Caki2 (cell line): ENCODE measurements at places on chromosomes 7 and 10.

GRCh38 chr10:44334621-44335184 lies 50.2 kb downstream of the CXCL12 start:
- peak; percentile 49 for DNase-seq

DNA sequence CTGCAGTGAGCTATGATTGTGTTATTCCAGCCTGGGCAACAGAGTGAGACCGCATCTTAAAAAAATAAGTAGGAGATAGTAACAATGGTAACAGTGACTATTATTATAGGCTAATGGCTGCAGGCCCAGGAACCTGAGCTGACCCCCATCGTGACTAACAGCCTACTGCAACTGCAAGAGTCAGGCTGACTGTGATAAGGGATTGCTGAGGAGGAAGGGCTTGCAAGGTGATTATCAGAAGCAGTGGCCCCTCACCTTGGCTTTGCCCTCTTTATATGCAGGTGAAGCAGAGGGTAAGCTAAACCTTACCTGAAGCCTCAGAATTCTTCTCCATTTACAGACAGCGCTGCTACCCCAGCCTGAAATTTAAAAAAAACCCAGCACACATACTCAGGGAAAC lies 83.9 kb upstream of the SDK1 start:
- DNase-seq = peak; percentile 66

DNA sequence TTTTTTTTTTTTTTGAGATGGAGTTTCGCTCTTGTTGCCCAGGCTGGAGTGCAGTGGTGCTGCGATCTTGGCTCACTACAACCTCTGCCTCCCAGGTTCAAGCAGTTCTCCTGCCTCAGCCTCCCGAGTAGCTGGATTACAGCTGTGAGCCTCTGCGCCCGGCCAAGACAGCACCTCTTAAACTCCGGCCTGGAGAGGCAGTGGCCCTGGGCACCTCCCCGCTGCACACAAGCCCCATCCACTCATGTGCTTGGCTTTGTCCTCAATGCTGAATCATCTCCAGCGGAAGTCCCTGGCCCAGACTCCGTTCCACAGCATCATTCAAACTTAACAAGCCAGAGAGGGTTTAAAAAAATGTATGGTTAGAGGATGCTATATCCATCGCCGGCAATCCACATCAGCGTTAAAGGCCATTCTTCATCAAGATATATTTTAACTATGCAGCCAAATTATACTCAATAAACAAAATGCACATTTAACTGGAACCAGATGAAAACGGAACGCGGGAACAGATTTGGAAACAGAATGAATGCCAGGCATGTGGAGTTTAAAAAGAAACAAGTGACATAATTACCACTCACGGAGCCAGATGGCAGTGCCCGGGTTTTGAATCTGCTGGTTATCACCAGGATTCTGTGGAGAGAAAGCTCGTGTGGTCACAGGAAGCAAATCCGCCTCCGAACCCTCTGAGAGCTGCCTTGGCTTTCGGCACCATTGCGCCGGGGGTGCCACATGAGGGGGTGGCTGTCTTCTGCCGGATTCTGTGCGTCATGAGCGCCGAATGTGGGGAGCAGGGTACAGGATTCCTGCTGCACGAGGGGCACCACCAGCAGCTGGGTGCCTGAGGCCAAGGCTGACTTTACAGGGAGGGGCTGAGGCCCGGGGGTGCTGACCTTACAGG lies 45.6 kb upstream of the CFAP46 start:
- DNase-seq = peak; percentile 32

- no peak for DNase-seq
Measured at GRCh38 chr10:91022924-91023699, 102.2 kb upstream of the ANKRD1 start.

DNA sequence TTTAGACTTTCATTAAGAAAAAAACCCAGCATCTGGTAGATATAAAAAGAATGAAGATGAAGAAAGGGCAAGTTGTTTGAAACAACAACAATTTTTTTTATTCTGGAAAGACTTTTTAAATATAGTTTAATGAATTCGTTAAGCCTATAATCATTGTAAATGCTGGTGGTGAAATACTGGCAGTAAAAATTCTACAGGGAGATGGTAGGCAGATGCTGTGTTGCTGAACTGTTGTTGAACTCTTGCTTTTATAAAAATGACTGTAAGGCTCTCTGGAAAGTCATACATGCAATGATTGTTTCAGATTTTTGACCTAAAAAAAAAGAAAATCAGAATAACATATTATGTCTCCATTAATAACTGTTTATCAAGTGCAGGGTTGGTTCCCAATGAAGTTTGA lies 39.0 kb downstream of the SCIN start:
- no peak for DNase-seq

DNA sequence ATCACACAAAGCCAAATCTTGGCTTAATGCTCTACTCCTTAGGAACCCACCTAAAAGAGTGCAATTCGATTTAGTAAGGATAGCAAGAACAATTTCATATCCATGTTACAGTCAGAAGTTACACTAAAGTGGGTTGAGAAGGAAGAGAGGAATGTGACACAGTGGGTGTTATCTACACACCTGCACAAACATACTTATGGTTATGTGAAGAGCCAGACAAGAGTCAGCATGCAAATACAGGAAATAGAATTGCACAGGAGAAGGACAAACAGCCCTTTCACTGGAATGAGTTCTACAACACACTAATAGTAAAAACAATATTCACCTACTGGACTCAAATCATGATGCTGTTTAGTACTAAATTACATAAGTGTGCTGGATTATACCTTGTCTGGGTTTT lies 262.8 kb downstream of the DGKB start:
- DNase-seq = no peak

DNA sequence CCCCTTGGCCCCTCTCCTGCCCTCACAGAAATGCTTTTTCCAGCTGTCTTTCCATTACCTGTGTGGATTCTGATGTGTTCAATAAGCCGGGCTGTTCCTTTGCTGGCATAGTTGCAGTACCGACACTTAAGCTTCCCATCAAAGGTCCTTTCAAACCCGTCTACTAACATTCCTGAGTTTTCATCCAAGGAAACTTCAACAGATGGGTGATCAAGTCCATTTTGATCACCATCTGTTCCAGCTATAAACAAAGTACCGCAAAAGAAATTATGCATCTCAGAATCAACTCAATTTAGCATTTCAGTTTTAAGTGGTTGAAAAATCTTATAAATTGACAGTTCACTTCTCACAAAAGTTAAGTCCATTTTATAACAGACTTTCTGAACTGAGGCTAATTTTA lies 12.7 kb downstream of the IKZF5 start:
- no peak for DNase-seq

DNA sequence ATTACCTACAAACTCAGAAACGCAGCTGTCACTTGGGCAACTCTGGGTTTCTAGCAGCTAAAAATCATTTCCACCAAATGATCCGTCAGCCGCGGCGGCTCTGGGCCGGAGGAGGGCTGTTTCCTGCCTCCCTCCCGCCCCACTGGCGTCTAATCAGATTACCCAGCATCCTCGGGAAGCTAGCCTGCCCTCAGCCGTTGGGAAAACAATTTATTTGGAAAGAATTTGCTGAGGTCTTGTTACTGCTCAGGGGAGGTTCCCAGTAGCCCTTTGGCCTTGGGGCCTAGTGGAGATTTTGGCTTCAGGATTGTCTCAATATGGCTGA lies 65.0 kb upstream of the ADGRA1 start:
- DNase-seq = no peak

DNA sequence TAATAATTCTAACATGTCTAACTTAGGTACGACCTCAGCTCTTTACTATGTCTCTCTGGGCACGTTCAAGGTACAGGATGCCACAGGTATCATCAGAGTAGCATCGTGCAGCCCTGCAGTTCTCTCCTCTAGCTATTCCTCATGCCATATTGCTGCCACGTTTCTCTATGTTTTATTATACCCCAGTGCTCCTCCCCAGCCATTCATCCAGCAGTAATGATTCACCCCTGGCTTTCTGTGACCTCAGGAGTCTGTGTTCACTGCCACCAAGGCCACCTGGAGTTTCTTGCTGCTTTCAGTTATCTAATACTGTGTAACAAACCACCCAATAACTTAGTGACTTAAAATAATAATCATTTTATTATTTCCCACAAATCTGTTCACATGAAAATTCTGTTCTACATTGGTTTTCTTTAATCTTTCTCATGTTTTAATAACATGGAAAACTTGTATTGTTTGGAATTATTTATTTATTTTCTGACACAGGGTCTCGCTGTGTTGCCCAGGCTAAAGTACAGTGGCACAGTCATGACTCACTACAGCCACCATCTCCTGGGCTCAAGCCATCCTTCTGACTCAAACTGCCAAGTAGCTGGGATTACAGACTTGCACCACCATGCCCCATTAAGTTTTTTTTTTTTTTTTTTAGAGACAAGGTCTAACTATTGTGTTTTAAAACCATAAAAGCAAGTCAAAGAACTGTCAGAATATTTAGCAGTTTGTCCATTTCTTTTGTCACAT lies 21.8 kb downstream of the REEP3 start:
- peak; percentile 30 for DNase-seq

DNA sequence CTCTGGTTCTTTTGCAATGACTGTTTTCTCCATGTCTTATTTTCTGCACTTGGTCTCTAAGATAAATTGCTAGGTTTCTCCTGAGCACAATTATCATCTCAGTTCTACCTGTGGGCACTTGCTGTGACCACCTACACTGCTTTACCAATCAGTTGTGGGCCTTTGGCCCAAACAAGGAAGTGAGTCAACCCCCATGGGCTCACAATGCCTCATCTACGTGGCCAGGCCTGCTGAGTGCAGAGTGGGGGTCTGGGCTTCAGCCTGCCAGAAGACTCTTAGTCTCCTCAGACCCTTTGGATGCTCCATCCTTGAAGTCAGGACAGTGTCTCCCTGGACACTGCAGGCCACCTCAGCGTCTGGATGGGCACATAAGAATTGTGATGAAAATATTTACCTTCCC lies 20.3 kb downstream of the SCART1 start:
- DNase-seq = no peak

DNA sequence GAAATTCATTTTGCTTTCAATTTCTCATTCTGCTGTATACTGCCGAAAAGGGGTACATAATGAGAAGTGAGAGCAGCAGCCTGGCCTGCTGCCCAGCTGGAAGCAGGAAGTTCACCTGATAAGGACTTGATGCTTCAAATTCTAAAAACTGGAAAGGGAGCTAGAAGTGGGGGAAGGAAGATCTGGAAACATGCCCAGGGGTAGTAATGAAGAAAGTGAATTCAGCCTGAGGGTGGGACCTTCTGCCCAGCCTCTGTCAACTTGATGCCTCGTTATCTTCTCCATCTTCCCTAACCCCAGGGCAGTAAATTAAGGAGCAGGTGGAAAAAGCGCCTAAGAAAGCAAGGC lies 69.4 kb downstream of the ARMH3 start:
- DNase-seq = no peak

DNA sequence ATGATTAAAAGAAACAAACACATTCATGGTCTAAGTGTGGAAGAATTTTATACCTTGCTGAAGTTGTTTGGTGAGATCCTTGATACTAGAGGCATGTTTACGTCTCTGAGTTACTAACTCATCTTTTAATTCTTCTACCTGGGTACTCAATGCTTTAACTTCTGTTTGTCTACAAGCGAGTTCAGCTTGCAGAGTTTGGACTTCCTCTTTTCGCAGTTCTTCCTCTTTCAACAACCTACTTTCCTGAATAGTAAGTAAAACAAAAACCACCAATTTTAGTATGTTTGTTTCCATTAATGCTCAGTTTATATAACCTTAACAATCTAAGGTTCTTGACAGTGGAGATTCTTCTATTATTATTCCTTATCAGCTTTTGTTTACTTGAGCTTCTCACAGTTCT lies 42.9 kb downstream of the CCDC186 start:
- no peak for DNase-seq

- peak; percentile 24 for DNase-seq
Measured at GRCh38 chr7:50632561-50633413, 67.6 kb upstream of the DDC start.

- no peak for DNase-seq
Measured at GRCh38 chr7:36188266-36188665, 35.2 kb downstream of the EEPD1 start.

GRCh38 chr10:42482411-42482810 lies 156.0 kb downstream of the ZNF33B start:
- DNase-seq = no peak

- no peak for DNase-seq
Measured at GRCh38 chr7:56083150-56083785, 9.5 kb downstream of the PHKG1 start.

DNA sequence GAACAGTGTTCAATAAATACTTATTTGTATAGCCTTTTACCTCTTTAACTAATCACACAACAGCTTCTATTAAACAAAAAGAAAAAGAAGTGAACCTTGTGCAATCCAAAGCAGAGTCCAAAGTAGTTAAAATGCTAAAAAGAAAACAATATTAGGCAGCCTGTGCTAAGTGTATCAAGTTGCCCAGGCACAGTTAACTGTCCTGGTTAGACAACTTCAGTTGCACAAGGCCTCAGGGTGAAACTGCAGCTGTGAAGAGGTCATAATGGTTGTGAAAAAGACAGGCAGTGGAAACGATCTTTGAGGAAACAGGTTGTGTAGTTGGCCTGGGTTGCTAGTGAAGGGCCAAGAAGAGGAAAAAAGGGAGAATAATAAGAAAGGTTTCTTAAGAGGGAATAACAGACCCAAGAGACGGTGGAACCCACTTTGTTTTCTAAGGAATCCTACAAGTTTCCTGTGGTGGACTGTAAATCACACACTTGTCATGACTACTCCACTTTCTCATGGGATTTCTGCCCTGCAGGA lies 6.0 kb upstream of the CROT start:
- DNase-seq = no peak

GRCh38 chr7:121875203-121875602 lies 2.2 kb downstream of the PTPRZ1 start:
- no peak for DNase-seq

GRCh38 chr7:48042216-48042615 lies 6.9 kb downstream of the C7orf57 start:
- DNase-seq = no peak

DNA sequence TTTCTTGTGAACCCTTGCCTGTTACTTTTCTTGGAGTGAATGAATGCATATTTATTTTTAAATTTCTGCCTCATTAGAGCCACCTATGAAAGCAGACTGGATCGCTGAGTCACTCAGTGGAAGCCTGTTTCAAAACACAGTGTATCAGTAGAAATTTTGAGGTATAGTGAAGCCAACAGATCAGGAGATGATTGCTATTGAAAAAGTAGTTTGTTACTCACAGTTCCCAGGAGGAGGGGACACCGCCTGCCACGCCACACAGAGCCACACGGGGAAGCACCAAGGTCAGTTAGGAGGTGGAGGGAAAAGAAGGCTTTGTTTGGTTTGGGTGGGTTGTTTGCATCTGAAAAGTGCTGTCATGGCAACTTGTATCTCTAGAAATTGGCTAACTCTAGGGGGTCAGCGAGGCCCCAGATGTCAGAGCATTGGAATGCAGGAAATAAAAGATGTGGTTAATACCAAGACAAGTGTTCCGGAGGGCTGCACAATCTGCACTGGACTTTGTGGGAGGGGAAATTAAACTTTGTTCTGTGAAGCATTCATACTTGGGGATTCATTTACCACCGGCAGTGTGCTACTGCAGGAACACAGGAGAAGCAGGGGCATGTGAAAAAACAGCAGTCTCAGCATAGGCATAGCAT lies 106.4 kb upstream of the SDK1 start:
- peak; percentile 100 for DNase-seq

- DNase-seq = no peak
Measured at GRCh38 chr10:101305320-101306241, 48.4 kb upstream of the BTRC start.
